ENCODE measurements at places on chromosomes 2 and 18.

DNA sequence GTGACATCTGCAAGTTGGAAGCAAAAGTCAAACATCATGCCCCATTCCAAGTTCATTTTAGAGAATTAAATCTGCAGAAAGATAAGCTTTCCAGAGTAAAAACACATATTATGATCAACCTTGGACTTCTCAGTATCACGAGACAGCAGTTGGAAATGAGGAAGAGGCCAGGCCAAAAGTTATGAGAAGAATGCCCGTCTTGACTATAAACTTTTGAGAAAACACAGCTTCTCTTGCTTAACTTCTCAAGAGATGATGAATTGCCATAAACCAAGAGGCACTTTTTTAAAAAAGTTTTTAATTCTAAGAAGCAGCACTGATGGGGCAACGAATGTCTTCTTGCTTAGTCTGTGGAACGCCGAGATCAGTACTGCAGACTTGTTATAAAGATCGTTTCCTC is 52.6 kb upstream of the NFU1 start:
- no peak for DNase-seq

DNA sequence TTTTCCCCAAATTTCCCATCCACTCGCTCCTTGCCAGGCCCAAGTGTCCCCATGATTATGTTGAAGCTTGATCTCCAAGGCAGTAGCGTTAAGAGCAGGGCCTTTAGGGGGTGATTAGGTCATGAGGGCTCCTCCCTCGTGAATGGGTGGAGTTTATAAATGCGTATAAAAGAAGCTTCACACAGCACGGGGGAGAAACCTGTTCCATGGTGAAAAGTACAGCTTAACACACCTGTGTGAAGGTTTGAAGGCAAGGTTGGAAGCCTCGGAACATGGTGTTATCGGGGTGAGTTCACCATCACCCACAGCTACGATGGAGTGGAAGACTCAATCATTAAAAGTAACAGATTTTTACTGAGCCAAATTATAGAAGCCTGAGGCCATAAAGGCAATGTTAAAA is 137.4 kb upstream of the ALKAL2 start:
- DNase-seq, result no peak

- DNase-seq, result peak; percentile 91
These were observed at the start of gene DYNC2LI1 for GRCh38 chr2:43773876-43774613. TSS of gene DYNC2LI1 (plus strand) at chr2:43774039. CDS start at chr2:43774139, 100 bp downstream.

GRCh38 chr2:71603311-71603811 is 150.0 kb downstream of the DYSF start:
- DNase-seq, result peak; percentile 23

- peak; percentile 76 for DNase-seq
These were observed 81.6 kb downstream of the TWIST2 start for GRCh38 chr2:238929242-238930081.

DNA sequence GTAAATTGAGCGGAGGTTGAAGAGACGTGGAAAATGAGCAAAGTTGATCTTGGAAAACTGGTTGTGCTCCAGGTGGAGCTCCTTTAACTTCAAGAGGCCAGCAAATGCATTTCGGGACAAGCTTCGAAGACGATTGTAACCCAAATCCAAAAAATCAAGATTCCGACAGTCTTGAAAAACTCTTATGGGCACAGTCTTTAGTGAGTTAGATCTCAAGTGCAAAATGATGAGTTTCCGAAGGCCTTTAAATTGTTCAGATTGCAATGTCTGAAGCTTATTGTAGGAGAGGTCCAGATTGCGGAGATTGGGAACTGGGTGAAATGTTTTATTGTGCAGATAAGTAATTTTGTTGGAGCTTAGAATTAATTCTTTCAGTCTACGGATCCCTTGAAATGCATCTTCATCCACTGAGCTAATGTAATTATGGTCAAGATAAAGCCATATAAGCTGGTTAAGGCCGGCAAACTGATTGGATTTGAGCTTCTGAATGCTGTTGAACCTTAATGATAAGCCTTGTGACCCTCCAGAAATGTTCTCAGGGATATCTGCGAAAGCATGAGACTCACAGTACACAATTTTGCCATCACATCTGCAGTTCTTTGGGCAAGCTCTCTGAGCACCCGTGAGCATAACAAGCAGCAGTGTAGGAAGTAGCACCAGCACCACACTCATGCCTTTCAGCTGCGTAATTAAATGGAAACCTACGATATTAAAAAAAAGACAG is 2.9 kb downstream of the LRRTM4 start:
- no peak for DNase-seq

GRCh38 chr18:21700528-21701075 is 4.0 kb downstream of the ABHD3 start:
- no peak for DNase-seq

- DNase-seq, result no peak
These were observed 120.2 kb downstream of the NFATC1 start for GRCh38 chr18:79515944-79516351.
